ENCODE measurements at places on chromosomes 16 and 17.

DNA sequence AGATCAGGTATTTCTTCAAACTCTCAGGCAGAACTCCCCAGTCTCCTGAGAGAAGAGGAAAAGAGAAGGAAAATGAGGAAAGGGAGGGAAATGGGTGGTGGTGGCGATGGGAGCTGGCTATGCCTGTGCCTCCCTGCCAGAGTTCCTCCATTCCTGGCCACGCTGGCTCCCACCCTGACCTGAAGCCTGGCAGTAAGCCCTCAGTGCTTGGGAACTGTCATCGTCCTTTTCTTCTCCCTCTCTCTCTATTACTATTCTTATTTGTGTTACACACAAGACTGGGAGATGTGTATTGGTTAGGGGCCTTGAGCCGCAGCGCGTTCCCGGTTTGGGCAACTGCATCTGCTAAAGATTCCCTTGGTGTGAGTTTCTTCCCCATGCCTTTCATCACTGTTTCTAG lies 44.6 kb downstream of the GOSR1 start:
- DNase-seq = no peak

GRCh38 chr17:27456681-27457359 lies 572 bp downstream of the KSR1 start:
- DNase-seq = peak; percentile 26

DNA sequence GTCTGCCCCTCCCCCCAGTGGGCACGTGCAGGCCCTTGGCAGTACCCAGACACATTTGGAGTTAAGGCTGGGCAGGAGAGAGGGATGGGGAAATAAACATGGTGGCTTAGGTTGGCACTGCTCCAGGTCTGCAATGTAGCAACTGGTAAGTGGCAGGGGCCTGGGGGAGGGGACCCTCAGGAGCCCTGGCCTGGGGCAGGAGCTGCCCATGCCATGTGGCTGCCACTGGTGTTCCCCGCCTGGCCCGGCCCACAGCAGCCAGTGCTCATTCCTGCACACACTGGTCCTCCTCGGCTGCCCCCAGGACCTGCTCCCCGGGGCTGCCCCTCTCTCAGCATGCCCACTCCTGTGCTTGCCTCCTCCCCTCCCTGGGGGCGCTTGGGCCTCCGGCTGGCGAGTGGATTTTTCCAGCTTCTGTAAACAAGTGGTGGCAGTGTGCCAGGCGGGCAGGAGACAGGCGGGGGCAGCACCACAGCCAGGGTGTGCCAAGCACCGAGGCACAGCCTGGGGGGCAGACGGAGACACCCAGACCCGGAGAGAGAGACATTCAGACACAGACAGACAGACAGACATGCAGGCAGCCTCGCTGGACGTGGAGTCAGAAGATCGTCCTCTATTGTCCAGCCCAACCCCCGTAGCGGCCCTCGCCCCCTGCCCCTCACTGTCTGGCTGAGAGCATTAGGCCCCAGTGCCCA lies 9.4 kb downstream of the THRA start:
- DNase-seq = peak; percentile 77

DNA sequence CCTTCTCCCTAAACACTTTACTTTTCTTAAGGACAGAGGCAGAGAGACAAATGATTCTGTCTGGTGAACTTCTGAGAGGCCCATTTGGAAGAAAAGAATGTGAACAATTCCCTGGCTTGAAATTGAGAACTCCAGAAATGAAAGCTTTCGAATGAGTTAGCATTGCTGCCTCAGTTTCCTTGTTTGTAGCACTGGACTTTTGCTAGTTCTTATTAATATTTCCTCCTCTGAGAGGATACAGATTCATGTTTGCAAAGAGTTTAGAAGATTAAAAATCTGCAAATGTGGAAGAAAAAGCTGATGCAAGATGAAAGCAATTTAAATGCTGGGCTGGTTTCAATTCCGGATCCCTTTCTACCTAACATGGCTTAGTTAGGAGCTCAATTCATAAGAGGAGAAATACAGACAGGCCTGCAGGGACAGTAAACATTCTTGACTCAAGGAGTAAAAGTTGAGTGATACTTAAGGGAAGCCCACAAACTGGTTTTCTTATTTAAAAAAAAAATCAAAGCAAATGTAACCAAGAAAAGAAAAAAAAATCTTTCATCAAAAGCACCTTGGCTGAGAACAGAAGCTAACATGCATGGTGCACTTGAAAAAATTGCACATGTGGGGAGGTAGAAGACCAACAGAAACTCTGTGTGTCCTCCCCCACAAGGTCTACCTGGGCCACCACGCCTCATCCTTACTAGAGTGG lies 27.1 kb downstream of the HNF1B start:
- DNase-seq = no peak

GRCh38 chr16:88019821-88020515 lies 68.7 kb downstream of the BANP start:
- no peak for DNase-seq

DNA sequence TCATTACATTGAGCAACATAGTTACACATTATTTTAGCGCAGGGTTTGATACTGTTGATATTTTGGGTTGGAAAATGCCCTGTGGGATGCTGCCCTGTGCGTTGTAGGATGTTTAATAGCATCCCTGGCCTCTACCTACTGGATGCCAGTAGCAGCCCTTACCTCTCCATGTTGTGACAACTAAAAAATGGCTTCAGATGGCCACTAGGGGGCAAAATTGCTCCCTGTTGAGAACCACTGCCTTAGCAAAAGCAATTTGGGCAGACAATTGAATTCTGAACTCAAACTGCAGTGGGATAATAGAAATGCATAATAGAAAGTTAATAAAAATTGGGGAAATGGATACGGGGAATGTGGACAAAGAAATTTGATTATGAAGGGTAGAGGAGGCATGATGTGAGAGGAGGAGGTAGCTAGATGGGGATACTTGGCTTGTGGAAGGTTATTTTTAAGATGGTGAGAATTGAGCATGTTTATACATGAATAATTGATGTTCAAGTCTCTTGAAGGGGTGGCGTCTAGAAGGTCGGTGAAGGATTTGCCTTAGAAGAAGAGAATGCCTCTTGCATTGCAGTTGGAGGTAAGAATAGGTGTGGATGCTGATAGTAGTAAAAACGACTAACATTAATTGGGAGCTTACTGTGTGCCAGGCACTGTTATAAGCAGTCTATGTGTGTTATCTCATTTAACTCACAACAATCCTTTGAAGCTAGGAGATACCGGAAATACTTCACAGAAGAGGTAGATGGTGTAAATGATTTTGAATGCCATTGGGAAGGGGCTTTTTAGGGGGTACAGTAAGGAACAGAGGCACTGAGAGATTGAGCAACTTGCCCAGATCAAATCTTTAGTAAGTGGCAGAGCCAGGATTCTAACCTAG lies 19.0 kb downstream of the HEATR9 start:
- no peak for DNase-seq

GRCh38 chr17:2053380-2054261 lies 1.3 kb upstream of the HIC1 start:
- peak; percentile 84 for DNase-seq

- no peak for DNase-seq
Measured at GRCh38 chr17:21299981-21300600, 15.6 kb downstream of the MAP2K3 start.

DNA sequence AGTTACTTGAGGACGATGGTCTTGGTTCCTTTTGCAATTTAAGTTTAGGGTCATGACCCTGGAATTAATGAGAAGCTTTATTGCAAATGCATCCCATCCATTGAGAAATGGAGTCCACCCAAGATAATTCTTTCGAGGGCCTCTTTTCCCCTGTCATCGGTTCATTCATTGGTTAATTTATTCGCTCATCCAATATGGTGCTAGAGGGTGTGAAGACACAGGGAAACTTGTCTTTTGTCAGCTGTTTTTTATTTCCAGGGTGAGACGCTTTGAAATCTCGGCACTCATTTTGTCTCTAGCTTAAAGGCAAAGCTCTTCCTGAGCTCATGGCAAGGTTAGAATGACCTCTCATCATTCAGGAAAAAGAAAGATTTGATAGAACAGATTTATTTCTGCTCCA lies 464.2 kb upstream of the EEF2KMT start:
- no peak for DNase-seq

DNA sequence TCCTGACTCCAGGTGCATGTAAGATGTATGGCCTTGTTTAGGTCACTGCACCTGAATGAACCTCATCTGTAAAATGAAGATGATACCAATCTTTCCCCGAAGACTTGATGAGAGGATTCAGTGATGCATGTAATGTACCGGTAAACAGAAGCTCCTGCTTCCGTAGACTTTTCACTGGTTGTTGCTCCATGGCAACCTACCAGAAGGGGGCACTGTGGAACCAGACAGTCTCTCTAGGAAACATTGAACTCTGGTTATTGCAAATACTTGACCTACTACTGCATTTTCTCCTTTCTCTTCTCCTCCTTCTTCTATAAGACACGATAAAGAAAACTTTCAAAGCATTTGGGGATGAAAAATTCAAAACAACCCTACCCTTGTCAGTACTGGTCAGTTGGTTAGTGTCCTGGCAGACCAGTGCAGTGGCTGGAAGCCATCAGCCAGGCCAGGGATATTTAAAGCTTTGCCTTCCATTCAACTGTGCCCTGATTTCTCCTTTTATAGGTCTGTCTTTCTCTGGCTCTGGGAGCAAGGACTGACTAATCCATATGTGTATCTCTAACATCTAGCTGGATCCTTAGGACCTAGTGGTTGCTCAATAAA lies 667.4 kb upstream of the SALL1 start:
- DNase-seq = no peak

GRCh38 chr17:32877164-32877764 lies 340 bp upstream of the MYO1D start:
- DNase-seq = peak; percentile 94

GRCh38 chr17:64102627-64103390 lies 27.1 kb downstream of the ERN1 start:
- DNase-seq = no peak

DNA sequence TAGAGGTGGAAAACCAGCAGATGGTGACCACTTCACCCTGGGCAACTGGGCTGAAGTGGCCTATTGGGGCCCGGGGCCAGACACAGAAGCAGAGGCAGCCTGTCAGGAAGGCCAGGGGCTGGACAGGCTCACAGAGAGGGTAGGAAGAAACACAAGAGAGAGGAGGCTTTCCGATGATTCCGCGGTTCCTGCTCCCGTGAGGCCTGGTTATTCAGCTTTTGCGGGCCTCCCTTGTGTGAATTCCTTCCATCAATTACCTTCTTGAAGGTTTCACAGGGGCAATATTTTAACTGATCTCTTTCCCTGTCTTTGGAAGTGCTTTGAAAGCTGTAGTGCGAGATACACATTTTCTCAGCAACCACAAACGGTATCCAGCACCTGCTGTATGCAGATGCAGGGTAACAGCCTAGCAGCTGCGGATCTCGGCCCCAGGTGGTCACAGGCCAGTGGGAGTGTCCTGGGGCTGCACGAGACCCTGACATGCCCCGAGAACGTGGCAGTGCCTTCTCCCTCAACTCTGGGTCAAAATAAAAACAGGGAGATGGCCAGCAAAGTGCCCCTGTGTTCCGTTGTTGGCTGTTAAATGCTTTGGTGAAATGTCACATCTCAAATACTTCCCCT lies 11.6 kb upstream of the CMIP start:
- DNase-seq = no peak

- no peak for DNase-seq
Measured at GRCh38 chr16:49274591-49274990, 7.0 kb downstream of the CBLN1 start.

DNA sequence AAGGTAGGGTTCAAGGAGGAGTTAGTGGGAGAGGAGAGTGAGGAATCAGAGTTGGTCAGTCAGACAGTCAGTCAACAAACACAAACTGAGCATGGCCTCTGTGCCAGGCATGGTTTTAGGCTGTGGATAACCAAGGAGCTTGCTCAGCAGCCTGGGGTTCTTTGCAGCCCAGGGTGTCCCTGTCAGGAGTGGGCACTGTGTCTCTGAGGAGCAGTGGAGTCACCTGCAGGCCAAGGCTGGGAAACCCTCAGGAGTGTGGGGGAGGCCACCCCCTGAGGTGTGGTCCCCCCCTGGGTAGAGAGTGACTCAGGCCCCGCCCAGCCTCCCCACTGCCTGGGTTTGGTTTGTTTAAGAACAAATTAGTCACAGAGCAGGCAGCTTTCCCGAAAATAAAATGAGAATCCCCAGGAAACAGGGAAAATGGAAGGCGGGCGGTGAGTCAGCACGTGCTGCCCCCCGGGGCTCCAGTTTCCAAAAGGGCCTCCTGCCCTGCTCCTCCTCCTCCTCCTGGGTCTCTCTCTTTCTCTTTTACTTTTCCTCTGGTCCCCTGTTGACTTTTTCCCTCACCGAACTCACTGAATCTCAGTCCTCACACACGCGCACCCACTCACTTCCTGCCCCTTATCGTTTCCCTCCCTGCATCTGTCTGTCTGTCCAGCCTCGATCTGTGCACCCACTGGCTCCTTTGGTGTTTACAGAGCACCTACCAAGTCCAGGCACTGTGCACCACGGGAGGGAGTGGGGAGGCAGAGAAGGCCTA lies 44.3 kb downstream of the SOCS3 start:
- peak; percentile 92 for DNase-seq

- no peak for DNase-seq
Measured at GRCh38 chr16:21233521-21234150, at the start of gene ANKS4B. ANKS4B (plus strand) TSS chr16:21233699; CDS start chr16:21233738, 39 bp downstream.

GRCh38 chr17:11324021-11324420 lies 83.0 kb downstream of the SHISA6 start:
- DNase-seq = no peak

DNA sequence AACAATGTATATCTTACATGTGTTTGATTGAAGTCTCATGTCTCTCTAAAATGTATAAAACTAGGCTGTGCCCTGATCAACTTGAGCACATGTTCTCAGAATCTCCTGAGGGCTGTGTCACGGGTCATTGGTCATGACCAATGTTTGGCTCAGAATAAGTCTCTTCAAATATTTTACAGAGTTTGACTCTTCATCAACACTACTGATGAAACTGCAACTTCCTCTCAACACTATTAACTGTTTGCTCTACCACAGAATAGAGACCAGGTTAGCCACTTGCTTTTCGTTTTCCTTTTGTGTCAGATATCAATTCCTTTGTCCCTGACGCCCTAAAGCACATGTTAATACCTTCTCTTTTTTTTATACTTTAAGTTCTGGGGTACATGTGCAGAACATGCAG lies 358.1 kb downstream of the CDH8 start:
- DNase-seq = no peak

DNA sequence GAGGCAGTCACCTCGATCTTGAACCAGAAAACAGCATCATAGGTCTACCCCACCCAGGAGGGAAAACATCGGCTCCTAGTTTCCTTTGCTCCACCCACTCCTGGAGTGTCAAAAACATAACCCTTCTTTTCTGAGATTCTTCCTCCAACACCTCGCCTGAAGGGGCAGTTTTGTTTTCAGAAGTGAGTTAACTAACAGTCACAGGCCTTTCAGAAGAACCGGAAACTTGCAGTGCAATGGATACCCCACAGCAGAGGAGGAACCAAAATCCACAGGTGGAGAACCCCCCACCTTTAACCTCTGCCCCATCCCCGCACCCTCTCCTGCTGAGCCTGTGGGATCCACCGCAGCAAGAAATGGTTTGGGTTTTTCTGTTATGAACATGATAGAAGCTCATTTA lies 7.8 kb upstream of the TEX2 start:
- no peak for DNase-seq

- no peak for DNase-seq
Measured at GRCh38 chr17:57508671-57509070, 236.4 kb downstream of the CCDC182 start.

- no peak for DNase-seq
Measured at GRCh38 chr16:12535535-12536411, 267.9 kb downstream of the CPPED1 start.

- DNase-seq = no peak
Measured at GRCh38 chr17:19285213-19285900, 48.2 kb downstream of the EPN2 start.

GRCh38 chr16:85722128-85722893 lies 28.6 kb downstream of the C16orf74 start:
- no peak for DNase-seq

All from left cardiac atrium (tissue), 4 donors.